CD8-positive, alpha-beta T cell (primary cell): ENCODE measurements at places on chromosomes 6 and 20.
A peak's percentile ranks its signal among the peaks of the same experiment; 100 is the strongest.

- no peak for DNase-seq
Observed at GRCh38 chr6:453152-453551, 61.6 kb downstream of the IRF4 start.

GRCh38 chr20:5719861-5720403, 30.3 kb upstream of the SHLD1 start:
- no peak for DNase-seq

- DNase-seq = no peak
Observed at GRCh38 chr6:43090559-43090956, 14.4 kb downstream of the PTK7 start.

DNA sequence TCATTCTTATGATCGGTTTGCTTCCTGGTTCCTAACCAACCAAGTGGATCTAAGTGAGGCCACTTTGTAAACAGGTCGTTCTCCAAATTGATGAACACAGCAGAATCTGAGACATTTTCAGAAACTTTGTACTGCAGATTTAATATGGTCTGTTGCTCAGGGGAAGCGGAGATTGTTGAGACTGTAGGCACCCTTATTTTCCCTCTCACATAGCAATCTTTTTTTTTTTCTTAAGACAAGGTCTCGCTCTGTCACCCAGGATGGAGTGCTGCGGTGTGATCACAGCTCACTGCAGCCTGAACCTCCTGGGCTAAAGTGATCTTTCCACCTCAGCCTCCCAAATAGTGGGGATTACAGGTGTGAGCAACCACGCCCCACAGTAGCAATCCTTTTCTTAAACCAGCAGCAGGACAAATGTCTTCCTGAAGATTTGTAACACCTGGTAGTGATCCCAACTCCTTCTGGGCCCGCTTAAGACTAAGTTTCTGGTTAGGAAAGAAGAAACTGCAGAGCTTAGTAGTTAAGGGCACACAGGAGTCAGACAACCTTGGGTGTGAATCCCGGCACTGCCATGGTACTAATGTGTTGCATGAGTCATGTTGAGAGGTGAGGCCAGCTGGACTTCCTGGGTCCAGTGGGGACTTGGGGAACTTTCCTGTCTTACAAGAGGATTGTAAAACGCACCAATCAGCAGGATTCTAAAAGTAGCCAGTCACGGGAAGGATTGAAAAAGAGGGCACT, 48.4 kb upstream of the EZR start:
- no peak for DNase-seq

- DNase-seq = no peak
Observed at GRCh38 chr20:63501818-63502670, 3.2 kb upstream of the EEF1A2 start.

- no peak for DNase-seq
Observed at GRCh38 chr6:5285526-5285925, 24.2 kb downstream of the FARS2 start.

DNA sequence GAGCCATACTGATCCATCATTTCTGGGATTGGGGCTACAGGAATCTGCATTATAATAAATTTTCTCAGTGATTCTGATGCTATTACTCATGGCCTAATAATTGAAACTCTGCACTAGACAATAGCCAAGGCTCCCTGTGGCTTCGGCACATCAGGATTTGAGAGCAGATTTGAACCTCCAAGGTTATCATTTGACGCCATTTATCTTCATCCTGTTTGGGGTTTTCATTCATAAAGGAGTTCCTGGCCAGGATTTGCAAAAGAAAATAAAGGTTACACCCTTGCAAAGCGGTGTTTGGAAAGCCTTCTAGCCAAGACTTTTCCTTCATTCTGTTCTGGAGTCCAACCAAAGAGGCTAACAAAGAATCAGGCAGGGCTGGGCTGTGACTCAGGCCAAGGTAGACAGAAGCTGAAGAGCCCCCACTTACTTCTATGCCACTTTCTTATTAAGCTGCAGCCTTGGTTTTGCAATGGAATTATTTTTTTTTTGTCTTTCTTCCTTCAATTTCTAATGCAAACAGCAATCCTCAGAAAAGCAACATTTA, 330.1 kb downstream of the DHX35 start:
- DNase-seq = no peak

DNA sequence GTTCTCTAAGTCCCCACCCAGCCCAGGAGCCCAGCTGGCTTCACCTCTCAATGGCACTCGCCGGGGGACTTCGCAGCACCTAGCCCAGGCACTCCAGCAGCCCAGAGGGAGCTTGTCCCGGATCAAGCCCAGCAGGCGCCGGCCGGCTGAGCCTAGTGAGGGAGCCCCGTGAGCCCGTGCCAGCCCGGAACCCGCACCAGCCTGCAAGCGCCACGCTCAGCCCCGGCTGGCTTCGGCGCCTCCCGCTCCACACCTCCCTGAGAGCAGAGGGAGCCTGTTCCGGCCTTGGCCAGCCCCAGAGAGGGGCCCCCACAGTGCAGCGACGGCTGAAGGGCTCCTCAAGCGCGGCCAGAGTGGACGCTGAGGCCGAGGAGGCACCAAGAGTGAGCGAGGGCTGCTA, 27.1 kb upstream of the PPP1R14C start:
- no peak for DNase-seq

- DNase-seq = no peak
Observed at GRCh38 chr6:12279322-12280091, 10.7 kb upstream of the EDN1 start.

DNA sequence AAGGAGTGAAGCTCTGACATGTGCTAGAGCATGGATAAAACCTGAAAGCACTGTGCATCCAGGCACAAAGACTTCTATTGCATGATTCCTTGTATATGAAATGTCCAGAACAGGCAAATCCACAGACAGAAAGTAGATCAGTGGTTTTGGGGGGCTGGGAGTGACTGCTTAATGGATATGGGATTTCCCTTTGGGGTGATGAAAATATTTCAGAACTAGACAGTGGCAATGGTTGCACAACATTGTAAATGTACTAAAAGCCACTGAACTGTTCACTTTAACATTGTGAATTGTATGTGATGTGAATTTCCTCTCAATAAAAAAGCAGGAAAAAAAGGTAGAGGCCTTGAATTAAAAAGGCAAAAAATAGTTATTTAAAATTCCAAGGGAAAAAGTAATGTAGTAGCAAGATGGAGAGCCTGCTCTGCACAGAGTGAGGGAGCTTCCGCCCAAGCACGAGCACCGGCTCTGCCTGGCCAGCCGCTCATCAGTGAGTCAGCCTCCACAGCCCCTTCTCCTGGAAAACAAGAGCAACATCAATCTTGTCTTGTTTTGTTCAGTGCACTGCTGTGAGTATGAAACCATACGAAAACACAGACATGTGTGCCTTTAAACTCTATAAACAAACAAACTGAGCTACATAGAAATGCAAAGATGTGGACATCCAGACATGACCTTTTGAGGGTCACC, 74.6 kb upstream of the THBS2 start:
- DNase-seq = no peak

GRCh38 chr20:13857961-13858360, 73.1 kb downstream of the NDUFAF5 start:
- DNase-seq = no peak

GRCh38 chr20:43916073-43916880, 1.6 kb downstream of the TOX2 start:
- no peak for DNase-seq

DNA sequence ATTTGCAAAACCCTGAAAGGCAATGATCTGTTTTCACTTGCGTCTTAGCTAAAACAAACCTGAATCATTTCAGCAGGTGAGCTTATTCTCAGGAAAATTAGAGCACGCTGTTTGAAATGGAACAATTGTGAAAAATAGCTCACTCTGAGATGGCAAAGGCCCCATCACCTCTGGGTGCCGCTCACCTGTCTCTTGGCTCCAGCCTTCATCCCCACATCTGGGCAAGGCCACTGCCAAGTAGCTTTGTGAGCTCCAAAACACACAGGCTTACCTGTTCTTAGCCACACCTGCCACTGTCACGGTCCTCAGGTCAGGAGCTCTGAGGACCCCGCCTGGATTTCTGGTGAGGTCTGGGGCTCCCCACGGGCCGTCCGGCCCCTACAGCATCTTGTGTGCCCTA, 66.7 kb downstream of the SMOC2 start:
- no peak for DNase-seq

DNA sequence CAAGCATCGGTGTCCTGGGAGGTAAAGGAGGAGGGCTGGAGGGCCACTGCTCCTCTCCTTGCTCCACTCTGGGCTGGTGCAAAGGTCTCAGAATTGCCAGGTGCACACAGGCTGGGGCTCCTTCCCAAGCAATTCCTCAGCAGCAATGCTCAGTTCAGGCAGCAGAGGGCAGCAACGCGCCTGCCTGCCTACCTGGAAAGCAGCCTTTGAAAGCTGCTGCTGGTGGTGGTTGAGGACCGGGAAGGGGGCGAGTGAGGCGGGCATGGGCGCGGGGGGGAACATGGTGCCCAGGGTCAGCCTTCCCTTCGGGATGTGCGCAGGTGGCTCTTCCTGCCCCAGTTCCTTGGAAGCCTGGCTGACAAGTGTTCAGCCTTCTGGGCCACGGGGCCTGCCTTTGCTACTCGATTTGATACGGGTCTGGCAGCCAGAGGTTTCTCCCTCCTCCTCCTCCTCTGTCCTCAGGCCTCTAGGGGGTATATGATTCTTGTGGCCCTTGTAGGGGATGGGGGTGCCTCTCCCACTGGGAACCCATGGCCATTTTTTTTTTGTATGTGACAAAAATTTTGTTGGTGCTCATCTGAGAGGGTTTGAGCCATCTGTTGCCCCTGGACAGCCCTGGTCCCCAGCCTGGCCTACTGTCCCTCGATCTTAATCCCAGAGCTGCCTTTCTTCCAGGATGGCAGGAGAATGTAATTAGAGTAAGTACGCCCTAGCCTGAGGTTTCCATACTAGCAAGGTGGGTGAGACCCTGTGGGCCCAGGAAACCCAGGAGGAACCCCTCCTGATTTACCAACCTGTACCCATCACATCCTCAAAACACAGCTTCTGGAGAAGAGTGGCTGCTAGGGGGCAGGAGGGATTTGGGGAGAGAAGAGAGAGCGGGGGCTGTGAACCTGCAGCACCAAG, 20.1 kb downstream of the MRPS18A start:
- DNase-seq = peak; percentile 77

- DNase-seq = no peak
Observed at GRCh38 chr20:8394308-8394945, 262.4 kb downstream of the PLCB1 start.

- DNase-seq = no peak
Observed at GRCh38 chr6:68958327-68958726, 323.2 kb downstream of the ADGRB3 start.

DNA sequence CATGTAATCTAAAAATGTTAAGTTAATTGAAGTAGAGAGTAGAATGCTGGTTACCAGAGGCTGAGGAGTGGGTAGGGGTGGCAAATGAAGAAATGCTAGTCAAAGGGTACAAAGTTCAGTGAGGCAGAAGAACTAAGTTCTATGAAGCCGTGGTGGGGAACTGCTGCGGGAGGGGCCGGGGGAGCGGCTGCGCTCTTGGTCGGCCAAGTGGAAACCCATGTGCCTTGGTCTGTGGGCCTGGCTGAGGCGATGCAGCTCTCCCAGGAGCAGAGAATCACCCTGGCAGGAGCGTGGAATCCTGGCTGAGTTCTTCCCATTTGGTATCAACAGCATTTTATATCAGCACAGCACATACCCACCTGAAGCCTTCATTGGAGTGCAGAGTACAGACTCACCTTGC, 22.3 kb downstream of the TTLL2 start:
- DNase-seq = no peak

GRCh38 chr6:40810171-40810570, 223.0 kb upstream of the LRFN2 start:
- DNase-seq = no peak

DNA sequence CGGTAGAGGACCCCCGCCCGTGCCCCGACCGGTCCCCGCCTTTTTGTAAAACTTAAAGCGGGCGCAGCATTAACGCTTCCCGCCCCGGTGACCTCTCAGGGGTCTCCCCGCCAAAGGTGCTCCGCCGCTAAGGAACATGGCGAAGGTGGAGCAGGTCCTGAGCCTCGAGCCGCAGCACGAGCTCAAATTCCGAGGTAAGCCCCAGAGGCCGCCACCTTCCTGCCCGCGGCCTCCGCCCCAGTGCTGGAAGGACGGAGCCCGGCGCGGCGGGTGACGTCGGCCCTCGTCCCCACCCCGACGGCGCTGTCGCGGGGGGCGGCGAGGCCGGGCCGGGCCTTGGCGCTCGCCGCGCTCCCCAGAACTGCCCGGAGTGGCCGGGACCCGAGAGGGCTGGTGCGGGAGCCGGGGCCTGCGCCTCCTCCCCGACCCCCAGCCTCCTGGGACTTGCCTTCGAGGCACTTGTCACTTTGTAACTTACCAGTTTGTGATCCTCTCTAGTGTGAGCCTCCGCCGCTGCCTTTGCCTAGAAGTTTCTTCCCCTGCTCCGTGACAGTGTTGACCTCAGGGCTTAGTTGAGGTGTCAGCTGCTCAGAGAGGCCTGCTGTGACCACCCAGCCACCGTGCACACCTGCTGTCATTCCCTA, 417 bp downstream of the VAPB start:
- peak; percentile 73 for DNase-seq
